ENCODE measurements at places on chromosomes 12 and 14.

- DNase-seq, result no peak
Observed at GRCh38 chr12:89924191-89924590, 215.6 kb upstream of the ATP2B1 start.

DNA sequence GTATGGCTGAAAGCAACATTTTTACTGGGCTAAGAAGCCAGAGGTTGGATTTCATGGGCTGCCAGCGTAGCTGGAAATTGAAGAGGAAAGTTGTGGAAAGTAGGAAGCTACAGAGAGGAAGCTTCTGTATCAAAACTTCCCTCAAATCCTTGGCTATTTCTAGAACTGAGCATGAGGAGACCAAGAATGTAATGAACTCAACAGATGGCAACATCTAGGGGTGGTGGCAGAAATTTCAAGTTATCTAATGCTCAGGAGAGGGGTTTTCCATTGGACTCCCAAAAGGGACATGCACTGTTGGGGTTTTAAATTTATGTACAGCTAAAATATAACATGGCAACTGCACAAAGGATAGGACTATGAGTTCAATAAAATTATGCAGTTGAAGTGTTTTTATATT is 151.3 kb downstream of the DHRS2 start:
- DNase-seq, result no peak

DNA sequence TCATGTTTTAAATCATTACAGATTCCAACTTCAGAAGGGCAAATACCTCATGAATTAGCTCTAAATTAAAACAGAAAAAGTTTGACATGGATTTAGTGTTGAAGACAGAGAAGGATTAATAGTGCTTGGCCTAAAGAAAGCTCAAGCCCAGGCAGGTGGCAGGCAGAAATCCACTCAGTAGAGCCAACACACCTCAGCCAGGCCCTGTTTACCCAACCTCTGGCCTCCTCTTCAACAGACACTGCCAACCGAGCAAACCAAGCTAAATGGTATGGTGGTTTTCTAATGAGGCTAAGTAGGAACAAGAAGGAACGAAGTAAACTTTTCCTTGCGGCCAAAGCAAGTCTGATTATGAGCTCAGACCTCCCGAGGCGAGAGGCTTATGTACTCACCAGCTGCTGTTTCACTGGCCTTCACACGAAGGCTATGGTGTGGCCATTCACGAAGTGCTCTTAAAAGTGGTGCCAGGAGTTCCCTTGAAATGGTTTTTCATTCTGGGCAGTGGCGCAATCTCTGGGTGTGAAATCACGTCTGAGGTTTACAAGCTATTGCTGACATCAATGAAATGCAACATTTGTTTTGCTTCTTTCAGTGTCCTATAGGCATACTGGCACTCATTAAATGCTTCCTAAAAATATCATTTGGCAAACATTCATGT is 124.1 kb upstream of the LGR5 start:
- DNase-seq, result no peak

DNA sequence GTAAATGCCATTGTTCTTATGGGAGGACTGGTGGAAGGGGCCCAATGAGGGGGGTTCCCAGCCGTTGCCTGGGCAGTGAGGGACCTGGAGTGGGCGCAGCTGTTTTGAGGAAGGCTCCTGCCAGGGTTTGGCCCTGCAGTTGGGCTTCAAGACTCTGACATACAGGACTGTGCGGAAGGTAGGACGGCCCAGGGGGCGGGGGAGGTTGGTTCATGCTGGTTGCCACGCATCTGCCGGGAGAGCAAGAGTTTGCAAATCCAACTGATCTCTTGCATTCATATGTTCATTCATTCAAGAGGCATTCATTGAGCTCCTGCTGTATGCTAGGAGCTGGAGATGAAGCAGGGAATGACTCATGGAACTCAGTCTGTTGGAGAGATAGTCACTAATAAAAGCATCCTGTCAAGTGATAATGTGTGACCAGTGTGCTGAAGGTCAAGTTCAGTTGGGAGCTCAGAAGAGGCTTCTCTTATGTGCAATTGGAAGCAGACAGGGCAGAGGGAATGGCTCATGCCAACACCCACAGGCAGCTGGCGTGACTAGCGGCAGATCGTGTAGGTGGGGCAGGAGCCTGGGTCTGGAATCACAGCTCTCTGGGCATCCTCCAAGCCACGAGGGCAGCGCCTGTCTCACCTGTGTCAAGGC is 7.8 kb downstream of the SH2B3 start:
- DNase-seq, result no peak

All from cerebellum (tissue), 4 donors.